ENCODE measurements at places on chromosomes 16 and 17.

DNA sequence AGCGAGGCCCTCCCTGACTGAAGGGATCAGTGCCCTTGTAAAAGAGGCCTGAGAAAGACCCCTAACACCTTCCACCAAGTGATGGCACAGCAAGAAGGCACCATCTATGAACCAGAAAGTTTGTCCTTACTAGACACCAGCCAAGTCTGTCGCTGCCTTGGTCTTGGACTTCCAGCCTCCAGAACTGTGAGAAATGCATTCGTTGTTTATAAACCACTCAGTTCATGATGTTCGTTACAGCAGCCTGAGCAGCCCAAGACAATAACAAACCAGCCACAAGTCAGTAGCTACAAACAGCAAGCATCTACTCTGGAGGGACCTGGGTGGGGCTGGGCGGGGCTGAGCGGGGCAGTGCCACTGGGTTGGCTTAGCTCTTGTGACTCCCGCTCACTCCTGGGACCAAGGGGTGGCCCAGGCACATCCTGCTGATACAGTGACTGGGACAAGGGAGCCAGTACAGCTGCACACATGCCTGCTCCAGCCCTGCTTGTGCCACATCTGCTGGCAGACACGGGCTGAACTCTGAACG lies 234.9 kb downstream of the IRF8 start:
- DNase-seq = no peak

DNA sequence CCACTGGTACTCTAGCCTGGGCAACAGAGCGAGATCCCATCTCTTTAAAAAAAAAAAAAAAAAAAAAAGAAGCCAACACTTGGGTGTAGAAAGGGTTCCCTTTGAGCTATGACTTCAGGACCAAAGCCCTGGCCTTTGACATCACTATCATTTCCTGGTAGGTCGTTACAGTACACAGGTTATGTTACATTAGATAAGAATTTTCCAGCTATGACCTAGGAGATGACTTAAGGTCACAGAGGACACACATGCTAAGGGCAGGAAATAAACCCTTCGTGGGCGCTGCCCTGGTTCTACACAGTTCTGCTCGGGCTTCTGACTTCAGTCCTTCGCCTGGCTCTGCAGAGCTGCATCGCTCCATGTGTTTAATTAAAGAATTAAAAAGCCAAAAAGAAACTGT lies 112.0 kb downstream of the ADCY9 start:
- no peak for DNase-seq

GRCh38 chr17:81647640-81648012 lies 8.7 kb downstream of the PDE6G start:
- DNase-seq = no peak

DNA sequence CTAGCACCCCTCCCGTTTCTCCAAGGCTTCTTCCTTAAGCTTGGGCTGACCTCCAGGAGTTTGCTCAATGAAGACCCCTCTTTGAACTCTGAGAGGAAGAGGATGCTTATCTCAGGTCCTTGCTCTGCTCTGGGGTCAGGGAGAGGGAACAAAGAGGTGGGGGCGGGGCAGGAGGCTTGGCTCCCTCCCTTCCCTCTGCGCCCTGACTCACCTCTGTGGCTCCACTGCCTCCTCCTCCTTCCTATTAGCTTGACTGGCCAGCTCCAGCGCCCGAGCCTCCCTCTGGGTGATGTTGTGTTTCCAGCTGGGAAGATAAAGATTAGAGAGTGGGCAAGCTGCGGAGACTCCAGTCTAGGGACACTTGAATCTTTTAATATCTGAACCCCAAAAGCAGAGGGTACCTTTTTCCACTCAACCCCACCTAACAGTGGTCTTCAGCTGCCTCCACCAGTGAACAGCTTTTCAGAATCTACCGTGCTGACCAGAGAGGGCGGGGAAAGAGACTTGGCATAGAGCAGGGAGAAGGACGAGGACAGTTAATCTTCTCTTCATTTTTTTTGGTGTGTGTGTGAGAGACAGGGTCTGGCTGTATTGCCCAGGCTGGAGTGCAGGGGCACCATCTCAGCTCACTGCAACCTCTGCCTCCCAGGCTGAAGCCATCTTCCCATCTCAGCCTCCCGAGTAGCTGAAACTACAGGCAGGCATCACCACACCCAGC lies 6.7 kb downstream of the GIP start:
- no peak for DNase-seq

DNA sequence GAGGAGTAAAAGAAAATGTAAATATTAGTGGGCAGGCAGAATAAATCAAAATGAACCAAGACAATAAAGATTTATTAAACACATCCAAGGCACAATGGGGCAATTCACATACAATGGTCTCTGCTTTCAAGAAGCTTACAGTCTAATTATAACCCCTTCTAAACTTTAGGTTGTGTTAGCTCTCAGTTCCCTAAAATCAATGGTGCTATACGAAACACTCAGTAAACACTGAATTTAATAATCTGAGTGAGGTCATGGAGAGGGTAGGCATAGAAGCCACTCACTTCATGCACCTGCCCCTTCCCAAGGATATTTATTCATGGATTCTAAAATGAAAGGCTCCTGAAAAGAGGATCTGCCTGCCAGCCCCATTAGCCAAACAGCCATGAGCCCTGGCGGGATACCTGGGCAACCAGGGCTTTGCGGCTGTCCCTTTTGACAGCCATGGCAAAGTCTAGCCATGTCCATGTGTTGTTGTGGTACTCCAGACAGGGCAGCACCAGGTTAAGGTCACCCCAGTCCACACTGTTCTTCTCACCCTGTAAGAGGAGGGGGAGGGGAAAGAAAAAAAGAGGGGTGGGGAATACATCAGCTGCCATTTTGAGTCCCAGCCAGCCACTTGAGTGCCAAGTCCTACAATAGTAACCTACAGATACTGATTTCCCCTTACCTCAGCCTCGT lies 1.4 kb upstream of the RSKR start:
- DNase-seq = no peak

GRCh38 chr17:4364622-4365041 lies 1.8 kb downstream of the UBE2G1 start:
- no peak for DNase-seq

Measured in activated CD4-positive, alpha-beta T cell treated with anti-CD3 and anti-CD28 coated beads, Interleukin-2, amount 50 U/mL, for 4 hours (primary cell).